ENCODE measurements at places on chromosomes 7 and 10.

GRCh38 chr10:30028006-30028737, 31.2 kb downstream of the JCAD start:
- no peak for DNase-seq

- no peak for DNase-seq
These were observed 288.9 kb downstream of the KCNMA1 start for GRCh38 chr10:77348751-77349150.

- no peak for DNase-seq
These were observed 13.9 kb downstream of the FKBP6 start for GRCh38 chr7:73341877-73342276.

DNA sequence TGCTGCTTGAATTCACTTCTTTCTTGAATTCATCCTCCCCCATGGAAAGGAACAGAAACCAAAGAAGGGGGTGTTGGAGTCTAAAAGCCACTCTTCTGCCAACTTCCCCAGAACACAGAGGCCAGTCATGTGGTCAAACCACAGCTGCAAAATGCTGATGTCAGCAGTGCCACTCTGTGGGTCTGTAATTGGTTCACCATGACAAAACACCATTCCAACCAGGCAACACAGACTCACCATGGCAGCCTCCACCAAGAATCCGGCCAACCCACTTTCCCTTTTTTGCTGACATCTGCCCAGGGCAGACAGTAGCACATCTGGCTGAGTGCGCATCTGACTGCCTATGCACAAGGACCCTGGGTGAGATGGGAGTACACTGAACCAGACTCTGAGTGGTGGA, 16.8 kb downstream of the OSBPL3 start:
- DNase-seq = peak; percentile 59

DNA sequence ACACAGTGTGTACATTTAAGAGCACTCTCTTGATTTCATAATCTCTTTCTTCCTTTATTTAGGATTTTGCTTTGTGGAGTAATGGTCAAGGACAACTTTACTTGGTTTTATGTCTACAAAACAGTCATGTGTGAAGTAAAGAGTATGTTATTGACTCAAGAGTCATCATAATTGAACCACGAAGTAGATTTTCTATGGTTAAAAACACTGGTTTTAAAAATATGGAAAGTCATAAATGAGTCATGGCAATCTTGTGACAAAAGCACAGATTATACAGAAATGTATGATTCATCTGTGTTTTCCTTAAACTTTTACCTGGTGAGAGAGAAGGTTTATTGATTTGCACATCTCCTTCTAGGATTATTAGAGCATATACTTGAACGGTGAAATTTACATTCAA, 969.7 kb downstream of the GATA3 start:
- DNase-seq = no peak

DNA sequence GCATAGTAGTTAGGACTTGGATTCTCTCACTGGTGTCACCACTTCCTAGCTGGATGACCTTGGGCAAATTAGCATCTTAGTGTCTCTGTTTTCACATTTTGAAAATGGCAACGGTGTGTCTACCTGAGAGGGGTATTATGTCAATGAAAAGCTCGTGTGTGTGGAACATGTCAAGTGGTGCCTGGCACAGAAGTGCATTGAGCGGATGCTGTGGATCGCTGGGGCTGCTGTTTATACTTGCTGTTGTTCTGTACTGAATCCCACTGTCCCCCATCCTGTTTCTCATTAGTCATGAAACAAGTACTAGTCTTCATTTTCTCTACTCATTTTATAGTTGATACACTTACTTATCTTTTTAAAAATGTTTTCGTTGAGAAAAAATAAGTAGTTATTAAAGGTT, 26.1 kb downstream of the RBM33 start:
- DNase-seq = no peak

DNA sequence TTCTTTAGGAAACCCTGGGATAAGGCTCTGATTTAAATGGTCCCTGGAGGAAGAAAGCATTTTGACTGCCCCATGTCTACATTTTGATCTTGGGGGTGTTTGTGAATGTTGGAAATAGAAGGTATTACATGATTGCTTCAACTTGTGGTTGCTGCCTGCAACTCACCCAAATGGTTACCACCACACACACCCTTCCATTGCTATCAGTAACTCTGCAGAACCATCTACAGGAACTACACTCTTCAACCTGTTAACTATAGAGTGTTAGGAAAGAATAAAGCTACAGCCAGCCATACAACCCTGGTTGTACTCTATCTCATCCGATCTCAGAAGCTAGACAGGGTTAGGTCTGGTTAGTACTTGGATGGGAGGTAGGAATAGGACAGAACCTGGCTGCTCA, 71.2 kb downstream of the APBB1IP start:
- no peak for DNase-seq
